ENCODE measurements at places on chromosomes 6 and 20.
A peak's percentile ranks its signal among the peaks of the same experiment; 100 is the strongest.

DNA sequence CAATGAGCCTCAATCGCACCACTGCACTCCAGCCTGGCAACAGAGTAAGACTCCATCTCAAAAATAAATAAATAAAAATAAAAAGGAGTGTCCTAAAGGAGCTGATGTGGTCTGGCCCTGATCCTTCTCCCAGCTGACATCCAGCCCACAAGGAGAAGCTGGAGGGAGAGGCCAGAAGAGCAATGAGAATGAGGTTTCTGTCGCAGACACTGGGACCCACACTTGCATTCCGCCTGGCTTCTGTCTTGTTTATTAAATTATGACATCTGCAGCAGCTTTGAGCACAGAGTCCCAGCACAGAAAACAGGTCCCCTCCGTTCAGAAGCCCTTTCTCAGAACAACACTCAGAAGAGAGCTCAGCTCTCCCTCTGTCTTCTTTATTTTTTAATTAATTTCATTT, 10.3 kb upstream of the E2F1 start:
- DNase-seq: no peak

DNA sequence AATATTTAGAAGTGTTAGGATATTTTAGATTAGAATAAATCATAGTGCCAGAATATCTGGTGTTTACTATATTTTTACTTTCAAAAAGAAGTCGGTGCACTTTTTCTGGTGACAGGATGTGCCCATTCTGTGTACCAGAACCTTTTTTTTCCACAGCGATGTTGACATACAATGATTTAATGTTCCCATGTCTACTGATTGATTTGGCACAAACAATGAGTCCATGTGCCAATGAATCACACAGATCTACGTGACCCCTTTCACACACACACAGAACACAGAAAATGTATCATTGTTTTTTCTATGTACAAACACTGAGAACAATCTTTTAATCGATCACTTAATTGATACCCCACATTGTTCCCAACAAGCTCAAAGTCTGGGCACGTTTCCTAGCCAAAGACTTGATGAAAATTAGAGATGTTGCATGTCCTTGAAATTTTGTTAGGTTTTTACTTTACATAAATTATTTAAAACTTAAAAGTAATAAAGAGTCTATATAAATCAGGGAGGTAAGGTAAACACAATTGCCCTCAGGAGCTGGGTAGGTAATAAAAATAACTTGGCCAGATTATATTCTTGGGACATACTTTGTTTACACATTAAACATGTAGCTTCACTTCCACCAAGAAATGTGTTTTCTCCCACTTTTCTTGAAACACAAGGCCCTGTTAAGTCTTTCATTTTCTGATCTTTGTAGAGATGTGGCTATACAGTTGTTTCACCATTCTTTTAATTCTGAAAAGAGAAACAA, 36.4 kb upstream of the SOX4 start:
- no peak for DNase-seq

- DNase-seq: no peak
These were observed 73.1 kb upstream of the EZR start for GRCh38 chr6:158892266-158892665.

- DNase-seq: no peak
These were observed 154.7 kb upstream of the HCRTR2 start for GRCh38 chr6:55019591-55019990.

GRCh38 chr6:52416629-52417151, 3.5 kb upstream of the EFHC1 start:
- no peak for DNase-seq

DNA sequence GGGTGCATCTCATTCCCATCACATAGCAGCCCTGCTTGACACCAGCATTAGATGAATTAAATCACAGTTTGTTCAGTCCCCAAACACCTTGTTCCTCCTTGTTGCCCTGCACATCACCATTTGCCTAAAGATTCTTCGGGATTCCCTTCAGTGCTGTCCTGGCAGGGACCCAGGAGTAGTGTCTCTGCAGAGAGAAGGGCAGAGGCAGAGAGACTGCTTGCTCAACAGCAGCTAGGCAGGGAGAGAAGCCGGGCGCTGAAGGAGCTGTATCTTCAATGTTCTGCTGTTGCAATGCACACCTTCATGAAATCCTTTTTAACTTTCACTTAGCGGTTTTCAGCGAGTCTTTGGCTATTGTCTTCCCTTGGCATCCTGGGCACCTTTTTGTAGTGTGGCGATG, 362.9 kb downstream of the FARS2 start:
- DNase-seq: no peak

DNA sequence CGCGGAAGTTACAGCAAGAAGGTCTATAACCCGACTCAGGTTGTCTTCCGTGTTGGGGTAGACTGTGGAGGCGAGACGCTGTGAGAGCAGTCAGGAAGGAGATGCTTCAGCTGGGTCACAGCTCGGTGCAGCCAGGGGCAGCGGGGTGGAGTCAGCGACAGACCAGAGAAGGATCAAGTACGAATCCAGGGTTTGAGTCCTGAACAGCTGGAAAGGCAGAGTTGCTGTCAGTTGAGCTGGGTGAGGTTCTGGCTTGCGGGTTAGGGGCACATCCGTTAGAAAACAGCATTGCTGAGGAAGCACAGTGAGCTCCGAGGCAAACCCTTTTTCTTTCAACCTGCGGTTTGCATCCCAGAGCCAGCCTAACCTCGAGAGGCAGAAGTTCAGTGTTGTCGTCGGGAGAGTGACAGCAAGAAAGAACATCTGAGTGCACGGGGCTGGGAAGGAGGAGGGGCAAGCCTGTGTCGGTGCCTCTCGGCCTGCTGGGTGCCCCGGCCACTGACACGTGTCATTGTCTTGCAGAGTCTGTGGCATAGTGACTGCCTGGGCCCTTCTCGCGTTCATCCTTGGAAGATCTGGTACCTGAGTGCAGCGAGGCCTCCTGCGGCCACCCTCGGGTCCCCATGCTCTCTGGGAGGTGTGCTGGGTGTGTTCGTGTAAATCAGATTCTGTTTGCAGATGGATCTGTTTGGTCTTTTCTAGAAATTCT, 20.0 kb downstream of the PNLDC1 start:
- DNase-seq: peak; percentile 17

GRCh38 chr20:42100137-42100704, 482.0 kb upstream of the CHD6 start:
- no peak for DNase-seq

GRCh38 chr6:104685871-104686549, 173.7 kb downstream of the HACE1 start:
- no peak for DNase-seq

DNA sequence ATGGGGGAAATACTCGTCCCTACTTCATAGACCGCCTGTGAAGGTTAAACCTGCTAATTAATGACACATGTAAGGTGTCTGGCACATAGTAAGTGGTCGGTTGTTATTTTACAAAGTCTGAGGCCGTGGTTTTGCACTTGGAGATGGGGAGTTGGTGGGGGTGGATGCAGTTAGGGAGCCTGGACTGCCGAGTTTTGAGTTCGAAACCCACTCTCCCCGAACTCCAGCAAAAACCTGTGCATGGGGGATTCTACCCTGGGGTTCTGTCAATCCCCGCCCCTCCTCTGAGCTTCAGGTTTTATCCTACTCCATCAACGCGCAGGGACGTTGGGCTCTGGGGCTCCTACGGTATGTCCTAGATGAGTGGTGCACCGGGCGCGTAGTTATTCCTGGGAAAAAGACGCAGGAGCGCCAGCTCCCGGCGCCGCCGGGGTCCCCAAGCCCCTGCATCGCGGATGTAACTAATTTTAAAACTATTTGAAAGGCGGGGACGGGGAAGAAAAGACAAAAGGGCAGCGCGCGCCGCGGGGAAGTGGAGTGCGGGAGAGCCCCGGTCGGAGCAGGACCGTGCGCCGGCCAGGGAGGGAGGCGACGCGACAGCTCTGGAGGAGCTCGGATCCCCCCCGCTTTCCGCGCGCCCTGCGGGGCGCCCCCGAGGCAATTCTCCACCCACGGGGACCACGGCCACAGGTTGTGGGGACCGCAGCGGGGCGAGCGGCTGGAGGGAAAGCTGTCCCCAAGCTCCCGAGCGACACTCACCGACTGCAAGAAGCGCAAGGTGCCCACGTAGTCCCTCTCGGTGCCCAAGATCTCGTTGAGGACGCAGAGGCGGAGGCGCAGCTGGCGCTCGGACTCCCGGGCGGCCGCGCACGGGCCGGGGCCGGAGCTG, 672 bp downstream of the PREX1 start:
- DNase-seq: no peak

DNA sequence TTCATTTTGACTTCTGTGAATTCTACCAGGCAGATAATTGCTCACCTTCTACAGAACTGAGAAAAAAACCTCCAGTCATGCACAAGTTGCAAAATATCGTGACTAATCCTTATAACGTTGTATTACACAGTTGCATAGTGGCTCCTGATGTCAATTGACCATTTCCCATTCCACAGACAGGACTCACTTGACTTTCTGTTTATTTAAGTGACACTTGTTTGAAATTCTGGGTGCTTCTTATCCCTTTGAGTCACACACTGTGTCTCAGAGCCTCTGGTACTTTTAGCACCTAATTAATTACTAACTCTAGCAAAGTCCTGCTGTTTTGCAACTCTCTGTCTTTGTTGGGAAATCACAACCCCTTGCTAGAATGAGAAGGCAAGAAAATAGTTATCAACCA, 16.2 kb upstream of the RSPO3 start:
- DNase-seq: no peak

DNA sequence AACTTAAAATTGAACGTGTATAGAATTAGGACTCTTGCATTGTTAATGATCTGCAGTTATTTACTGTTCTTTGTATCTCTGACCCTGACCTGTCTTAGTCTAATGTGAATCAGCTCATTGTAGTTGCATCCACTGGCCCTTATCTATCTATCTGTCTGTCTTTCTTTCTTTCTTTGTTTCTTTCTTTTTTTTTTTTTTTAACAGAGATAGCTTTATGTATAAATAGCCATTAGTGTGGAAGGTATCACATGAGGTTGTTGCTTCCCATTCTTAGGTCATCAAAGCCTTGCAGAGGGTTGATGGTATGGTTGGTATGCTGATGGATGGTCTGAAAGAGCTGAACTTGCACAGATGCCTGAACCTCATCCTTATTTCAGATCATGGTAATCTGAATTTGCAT, 59.9 kb downstream of the ENPP1 start:
- no peak for DNase-seq

GRCh38 chr6:135346747-135347146, 150.8 kb downstream of the AHI1 start:
- DNase-seq: no peak

DNA sequence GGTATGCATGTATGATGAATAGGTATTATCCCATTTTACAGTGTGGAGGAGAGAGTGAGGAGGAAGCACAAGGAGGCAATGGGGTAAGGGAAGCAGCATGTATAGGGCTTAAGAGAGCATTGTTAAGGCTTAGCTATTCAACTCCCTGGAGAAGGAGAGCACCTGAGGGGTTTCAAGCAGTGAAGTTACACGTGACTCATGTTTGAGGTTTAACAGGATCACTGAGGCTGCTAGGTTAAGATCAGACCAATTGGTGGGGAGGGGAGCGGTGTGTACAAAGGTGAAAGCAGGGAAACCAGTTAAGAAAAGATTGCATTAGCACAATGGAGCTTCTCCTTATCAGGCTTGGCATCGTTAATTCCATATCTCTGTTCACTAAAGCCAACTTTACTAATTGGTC, 64.4 kb upstream of the NHSL1 start:
- no peak for DNase-seq

- DNase-seq: no peak
These were observed 47.8 kb downstream of the JARID2 start for GRCh38 chr6:15293674-15294073.

GRCh38 chr6:68876792-68877493, 241.9 kb downstream of the ADGRB3 start:
- DNase-seq: no peak

Measured in stimulated activated CD4-positive, alpha-beta T cell treated with anti-CD3 and anti-CD28 coated beads, Interleukin-12 subunit alpha, Interleukin-12 subunit beta, amount 100 ng/mL, for 24 hours (primary cell).